Activated T-helper 1 cell treated with anti-CD3 and anti-CD28 coated beads, Interleukin-2, amount 50 U/mL, for 16 hours (primary cell): ENCODE measurements at places on chromosomes 2 and 18.

DNA sequence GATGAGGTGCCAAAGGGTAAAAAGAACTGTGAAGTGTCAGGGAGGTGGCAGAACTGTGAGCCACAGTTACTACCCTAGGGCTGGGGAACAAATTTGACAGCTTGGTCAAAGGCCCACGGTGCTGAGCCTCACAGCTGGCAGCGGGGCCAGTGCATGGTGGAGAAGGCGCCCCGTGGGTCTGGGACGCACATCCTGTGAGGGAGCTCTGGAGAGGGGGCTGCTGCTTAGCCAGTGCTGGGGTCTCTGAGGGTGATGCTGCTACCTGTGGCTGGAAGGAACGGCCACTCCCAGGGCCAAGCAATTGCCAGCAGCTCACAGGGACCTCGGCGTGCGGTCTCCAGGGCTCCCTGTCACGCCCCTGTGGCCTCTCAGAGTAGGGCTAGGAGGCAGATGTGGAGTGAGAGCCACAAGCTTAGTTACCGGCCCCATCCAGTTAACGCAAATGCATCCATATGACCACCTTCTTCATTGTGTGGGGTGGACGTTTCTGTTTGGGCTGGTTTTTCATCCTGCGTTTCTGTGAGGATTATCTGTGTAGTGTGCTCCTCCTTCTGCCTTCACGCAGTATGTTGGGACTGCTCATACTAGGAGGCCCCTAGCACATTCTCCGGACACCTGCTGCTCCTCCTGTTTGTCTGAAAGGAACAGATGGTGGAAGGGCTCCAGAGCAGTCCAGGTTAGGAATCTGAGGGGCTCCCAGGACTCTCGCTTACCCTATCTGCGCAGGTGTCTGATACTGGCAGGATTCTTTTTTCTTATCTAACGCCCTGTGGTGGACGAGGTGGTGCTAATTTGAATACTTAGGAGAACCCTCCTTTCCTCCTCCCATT lies 26.0 kb downstream of the STK25 start:
- DNase-seq, result no peak

- no peak for DNase-seq
Measured at GRCh38 chr2:133837441-133838094, 269.3 kb upstream of the NCKAP5 start.

- no peak for DNase-seq
Measured at GRCh38 chr2:651951-652373, 25.2 kb downstream of the TMEM18 start.

GRCh38 chr18:56988022-56988421 lies 158.9 kb upstream of the BOD1L2 start:
- no peak for DNase-seq

DNA sequence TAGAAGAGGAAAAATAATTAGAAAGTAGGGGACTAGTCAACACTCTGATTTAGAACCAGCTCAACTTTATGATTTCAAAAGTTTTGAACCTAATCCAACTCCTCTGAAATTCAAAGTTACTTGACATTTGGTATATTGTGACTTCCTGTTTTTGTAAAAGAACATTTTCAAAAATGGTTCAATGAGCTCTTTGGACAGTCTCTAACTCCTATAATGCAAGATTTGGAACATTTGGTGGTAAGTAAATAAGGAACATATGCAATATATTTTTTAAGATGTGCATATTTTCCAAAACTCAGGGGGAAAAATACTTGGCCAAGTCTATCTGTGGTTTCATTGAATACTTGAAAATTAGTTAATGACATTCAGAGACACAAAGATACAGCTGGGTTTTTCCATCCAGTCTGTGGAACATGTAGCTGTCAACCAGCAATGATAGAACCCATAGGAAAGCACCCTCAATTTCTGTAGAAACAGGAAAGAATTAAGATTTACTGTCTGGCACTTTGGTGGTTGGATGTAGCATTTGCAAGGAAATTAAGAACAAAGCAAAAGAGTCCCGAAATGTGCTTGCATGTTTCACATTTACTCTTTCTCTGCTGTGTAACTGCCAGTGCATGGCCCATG lies 17.0 kb upstream of the ANKRD44 start:
- no peak for DNase-seq

- no peak for DNase-seq
Measured at GRCh38 chr2:198405311-198405710, 600.9 kb downstream of the PLCL1 start.

DNA sequence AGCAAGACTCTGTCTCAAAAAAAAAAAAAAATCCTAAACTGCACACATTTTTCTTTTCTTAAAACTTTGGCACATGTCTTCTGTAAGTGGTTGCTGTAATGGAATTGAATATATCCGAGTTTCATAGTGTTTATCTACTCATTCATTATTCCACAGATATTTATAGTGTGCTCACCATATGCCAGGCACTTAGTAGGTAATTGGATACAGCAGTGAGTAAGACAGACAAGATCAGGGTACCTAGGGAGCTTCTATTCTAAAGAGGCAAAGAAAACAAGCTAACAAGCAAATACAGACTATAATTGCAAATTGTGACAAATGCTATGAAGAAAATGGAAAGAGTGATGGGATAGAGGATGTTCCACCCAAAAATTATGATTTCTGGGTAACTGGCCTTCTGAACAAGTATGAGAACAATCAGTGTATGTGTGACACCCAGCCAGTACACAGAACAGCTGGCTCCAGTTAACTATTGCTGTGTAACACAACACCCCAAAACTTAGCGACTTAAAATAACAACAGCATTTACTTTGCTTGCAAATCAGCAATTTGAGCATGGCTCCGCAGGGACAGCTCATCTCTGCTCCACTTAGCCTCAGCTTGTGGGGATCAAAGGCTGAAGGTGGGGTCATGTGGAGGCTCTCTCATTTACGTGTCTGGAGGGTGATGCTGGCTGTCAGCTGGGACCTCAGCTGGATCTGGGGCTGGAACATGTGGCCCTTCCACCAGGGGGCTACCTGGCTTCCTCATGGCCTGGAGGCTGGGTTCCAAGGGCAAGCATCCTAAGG lies 224.9 kb downstream of the INSIG2 start:
- DNase-seq, result no peak

DNA sequence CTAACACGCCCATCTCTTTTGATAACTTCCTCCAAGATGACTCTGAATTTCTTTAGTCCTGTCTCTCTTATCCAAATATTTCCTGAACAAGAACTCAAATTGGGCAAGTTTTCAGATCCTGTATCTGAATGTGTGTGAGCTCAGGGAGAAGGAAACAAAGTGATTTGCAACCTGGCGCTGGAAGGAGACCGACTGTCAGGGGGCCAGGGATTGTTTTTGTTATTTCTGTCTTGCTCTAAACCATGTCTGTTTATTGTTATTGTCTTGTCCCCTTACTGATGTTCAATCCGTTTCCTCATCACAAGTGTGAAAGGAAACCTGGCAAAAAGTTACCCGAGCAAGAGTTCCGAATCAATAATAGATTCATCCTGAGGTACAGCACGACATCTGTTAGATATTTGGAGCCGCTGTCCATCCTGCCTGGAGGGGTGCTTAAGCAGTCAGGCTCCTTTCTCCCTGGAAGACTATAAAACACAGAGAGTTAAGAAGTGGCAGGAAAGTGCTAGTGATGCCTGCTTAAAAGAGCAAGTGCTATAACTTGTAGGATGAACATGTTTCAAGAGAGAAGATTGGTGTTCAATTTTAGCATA lies 132.5 kb upstream of the OSR1 start:
- no peak for DNase-seq

DNA sequence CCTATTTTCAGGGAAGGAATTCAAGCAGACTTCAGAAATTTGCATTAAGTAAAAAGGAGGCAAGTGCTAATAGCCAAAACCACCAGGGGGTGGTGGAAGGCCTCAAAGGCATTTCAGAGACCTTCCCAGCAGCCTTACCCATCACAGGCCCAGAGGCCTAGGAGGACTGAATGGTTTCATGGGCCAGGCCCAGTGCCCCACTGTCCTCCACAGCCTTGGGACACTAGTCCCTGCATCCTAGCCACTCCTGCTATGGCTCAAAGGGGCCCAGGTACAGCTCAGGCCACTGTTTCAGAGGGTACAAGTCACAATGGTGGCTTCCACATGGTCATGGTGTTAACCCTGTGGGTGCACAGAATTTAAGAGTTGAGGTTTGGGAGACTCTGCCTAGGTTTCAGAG lies 58.6 kb upstream of the CHAC2 start:
- no peak for DNase-seq

- no peak for DNase-seq
Measured at GRCh38 chr18:22088996-22089640, 80.3 kb upstream of the GATA6 start.

DNA sequence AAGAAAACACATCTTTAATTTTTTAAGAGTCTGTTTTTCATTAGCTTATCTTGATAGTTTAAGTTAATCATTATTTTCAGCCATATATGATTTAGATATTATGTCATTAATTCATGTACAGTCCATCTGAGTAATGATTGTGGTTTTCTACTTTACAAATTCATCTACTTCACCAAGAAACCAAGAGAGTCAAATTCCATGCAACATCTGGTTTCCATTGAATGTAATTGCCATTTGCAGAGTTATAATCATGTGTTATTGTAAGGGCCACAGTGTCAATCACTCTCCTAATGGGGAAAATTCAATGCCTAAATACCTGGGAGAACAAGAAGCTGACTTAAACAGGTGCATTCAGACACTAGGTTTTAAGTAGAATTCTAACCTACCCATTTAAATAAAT lies 217.2 kb upstream of the OSR1 start:
- DNase-seq, result no peak

DNA sequence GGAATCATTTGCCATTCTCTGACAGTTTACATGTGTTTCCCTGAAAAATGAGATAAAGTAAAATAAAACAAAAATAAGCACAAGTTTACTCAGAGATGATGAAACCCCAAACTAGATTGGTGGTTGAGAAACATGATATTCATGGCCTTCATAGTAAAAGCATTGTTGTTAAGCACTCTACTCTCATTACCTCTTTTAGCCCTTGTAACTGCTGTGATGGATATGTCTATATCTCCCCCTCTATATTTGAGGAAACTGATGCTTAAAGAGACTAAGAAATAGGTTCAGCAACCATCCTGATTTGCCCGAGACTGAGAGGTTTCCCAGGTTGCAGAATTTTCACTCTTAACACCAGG lies 33.9 kb upstream of the GALNT3 start:
- no peak for DNase-seq

GRCh38 chr2:117785740-117786139 lies 28.8 kb upstream of the DDX18 start:
- no peak for DNase-seq
